ENCODE measurements at places on chromosomes 1 and 21. TPM values are rescaled to one million over a fixed set of nuclear protein-coding genes. Genes with fewer than 3 reads are reported as not detected.

GNG12 gene
- 0.26 TPM for total RNA-seq

LAMC2 gene
- total RNA-seq = 0.15 TPM

GRCh38 chr21:42091899-42092508, 20.9 kb downstream of the UMODL1 start:
- H3K27me3 ChIP-seq = peaks cover 23% of the 10 kb centered on the region
- peaks cover 24% of the 10 kb centered on the region for H3K4me1 ChIP-seq
- no peak overlapping the region for H3K4me3 ChIP-seq
- H3K27ac ChIP-seq = no peak overlapping the region
- DNase-seq = no peak

DNA sequence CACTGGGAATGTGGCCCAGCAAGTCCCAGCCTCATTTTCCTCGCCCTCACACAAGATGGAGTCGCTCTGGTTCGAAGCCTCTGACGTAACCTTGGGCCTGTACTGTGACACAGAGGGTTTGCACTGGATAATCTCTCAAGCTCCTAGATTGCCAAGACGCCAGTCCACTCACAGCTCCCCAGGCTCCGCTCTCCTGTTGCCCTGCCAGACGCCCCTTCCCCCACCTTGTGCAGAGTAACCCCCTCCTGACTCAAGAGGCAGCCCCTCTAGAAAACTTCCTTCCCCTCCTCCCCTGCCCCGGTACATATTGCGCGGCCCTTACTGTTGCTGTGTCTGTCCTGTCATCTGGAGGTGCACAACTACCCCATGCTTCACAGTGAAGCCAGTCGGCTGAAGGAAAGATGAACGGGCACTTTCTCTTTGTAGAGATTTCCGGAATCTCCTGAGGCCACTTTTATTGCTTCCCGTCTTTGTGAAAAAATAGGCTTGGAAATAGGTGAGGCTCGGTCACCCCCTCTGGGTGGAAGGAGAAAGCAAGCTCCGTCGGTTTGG, 981 bp upstream of the KIAA1614 start:
- no peak for DNase-seq
- H3K27me3 ChIP-seq = peaks cover 58% of the 10 kb centered on the region
- H3K27ac ChIP-seq = no peak overlapping the region
- no peak overlapping the region for H3K4me3 ChIP-seq
- H3K36me3 ChIP-seq = no peaks in the 10 kb centered on the region

DNA sequence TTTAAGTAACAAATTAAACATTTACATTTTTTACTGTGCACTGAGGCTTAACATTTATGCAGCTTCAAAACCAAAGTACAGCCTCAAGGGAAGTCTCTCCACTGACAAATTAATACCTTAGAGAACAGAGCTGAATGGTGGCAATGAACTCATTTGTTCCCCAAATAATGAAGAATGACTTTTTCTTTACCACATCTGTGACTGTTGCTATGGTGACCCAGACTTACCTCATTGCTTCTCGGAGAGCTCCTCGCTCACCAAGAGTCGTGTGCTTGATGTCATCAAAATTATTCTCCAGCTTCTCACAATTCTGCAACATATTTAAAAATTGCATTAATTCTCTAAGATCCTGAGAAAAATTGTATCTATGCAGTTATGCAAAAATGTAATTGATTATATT, 92.9 kb downstream of the DPYD start:
- no peak overlapping the region for H3K27ac ChIP-seq
- H3K4me1 ChIP-seq = no peaks in the 10 kb centered on the region
- H3K4me3 ChIP-seq = no peak overlapping the region
- no peaks in the 10 kb centered on the region for H3K36me3 ChIP-seq
- H3K27me3 ChIP-seq = no peaks in the 10 kb centered on the region

KIF14 gene
- 0.19 TPM for total RNA-seq

GRCh38 chr1:212860713-212861581, 2.9 kb downstream of the FLVCR1 start:
- no peak overlapping the region for H3K4me3 ChIP-seq
- H3K4me1 ChIP-seq = peaks cover 27% of the 10 kb centered on the region
- no peaks in the 10 kb centered on the region for H3K27me3 ChIP-seq
- no peak for DNase-seq
- no peaks in the 10 kb centered on the region for H3K36me3 ChIP-seq

DNA sequence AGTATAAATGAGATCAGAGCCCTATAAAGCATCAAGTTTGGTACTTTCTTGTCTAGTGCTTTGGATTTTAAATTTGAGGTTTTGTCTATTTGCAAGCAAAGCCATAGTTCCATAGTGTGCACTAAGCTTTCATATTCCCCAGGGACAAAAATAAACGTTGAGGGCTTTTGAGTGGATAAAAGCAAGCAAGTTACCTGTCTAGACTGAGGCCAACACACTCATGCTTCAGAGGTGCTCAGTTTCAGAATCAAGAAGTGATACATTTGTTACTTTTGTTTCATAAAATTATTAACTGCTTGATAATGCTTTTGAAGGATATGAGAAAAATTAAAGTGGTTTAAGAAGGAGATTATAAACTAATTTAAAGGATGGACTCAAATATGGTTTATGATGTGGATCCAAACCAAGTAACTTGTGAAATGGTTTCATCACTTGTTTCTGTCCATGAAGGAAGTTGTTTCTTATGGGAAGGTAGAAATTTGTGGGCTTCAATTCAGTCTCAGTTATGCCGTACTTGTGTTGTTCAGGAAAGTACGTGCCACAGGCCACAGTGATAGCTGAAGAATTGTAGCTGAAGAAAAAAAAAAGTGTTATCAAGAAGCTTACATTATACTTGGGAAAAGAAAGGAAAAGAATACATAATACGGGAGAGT, 71.2 kb downstream of the CHRM3 start:
- no peaks in the 10 kb centered on the region for H3K4me1 ChIP-seq
- no peak overlapping the region for H3K4me3 ChIP-seq
- H3K36me3 ChIP-seq = no peaks in the 10 kb centered on the region
- no peak for DNase-seq

- H3K4me1 ChIP-seq = no peaks in the 10 kb centered on the region
- H3K27me3 ChIP-seq = no peaks in the 10 kb centered on the region
- no peak overlapping the region for H3K27ac ChIP-seq
- no peak overlapping the region for H3K4me3 ChIP-seq
Observed at GRCh38 chr1:6819246-6820040, 34.2 kb downstream of the CAMTA1 start.

IGFN1 gene
- not detected for total RNA-seq
